ENCODE measurements at places on chromosomes 7 and 10.

- DNase-seq, result no peak
Observed at GRCh38 chr10:10270126-10271050, 747.3 kb upstream of the CELF2 start.

DNA sequence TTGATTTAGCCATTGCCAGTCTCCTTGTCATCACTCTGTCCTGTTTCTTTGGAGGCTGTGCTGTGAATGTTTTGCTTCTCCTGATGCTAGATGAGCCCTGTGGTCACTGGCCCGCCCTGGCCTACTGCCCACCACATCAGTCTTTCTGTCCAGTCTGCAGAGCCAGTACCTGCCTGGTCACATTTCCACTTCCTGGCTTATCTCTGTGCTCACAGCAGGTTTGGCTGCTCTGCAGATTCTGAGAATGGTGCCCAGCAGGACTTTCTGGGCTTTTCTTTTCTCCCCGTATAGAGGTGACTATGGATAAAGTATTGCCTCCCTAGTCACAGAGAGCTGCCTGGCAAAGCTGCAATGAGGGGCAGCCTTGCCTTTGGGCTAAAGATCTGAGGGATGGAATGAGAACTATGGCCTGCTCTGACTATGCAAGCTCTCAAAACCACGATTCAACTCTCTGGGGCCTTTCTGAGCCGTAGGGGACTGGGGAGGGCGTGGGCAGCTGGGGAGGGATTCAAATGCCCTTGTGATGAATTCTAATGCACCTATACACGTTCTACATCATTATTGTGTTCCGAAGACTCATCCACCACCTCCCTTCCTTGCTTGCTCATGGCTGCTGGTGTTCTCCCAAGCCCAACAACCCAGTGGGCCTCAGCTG is 410.4 kb upstream of the NPVF start:
- no peak for DNase-seq

DNA sequence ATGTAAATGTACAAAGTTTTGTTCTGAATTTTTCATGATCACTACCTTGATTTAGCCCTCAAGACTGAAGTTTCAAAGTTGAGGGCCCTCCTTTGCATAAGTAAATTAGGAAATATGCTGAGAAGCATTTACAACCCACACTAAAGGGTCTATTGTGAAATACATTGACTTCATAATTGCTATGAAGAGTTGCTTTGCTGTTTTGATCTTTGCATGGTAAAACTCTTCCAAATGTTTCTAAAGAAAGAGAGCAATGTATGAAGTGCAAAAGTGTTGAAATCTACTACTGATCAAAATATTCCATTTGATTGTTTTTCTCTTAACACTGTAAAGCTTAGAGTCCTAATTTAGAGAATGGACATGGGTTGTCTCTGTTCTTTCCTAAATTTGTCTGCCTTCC is 77.2 kb downstream of the C7orf25 start:
- no peak for DNase-seq

GRCh38 chr7:41491883-41492471 is 210.9 kb downstream of the INHBA start:
- no peak for DNase-seq

DNA sequence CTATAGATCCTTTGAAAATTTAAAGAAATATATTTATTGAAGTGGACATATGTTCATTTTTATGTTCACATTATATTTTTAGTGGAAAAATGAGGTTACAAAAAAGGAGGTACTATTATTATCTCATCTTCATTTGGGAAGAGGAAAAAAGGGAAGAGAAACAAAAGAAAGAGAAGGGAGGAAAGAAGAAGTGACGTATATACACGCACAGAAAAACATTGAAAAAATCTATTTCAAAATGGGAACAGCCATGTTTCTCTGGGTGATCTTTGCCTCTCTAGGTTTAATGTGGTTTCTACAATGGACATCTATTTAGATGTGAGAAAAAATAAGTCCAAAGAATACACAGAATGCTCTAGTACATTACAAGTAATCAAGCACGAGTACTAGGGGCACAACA is 14.8 kb downstream of the ANK3 start:
- no peak for DNase-seq

GRCh38 chr10:93495654-93496321 is 624 bp upstream of the CEP55 start:
- peak; percentile 15 for DNase-seq

DNA sequence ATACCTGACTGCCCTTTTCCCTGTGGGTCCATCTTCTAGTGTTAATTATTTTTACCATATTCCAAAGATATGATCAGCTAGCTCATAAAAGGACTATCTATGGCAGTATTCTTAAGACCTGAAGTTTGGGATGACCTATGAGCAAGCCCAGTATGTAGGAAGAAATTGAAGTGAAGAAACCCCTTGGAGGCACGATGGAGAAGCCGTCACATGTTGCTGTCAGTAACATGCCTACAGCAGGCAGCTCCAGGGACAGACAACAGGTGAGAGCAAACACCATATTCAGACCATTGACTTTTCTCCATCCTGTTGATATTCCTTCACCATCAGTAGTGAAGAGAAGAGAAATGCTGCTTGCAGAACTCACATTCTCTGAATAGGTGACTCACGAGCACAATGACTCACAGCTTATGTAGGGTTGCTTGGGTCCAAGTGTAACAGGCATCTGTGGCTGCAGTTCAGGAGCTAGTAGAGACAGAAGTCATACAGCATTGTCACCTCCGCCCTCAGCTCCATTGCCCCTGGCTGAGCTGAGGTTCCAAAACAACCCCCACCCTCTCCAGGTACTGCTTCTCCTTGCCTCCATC is 8.4 kb upstream of the LYZL2 start:
- no peak for DNase-seq

DNA sequence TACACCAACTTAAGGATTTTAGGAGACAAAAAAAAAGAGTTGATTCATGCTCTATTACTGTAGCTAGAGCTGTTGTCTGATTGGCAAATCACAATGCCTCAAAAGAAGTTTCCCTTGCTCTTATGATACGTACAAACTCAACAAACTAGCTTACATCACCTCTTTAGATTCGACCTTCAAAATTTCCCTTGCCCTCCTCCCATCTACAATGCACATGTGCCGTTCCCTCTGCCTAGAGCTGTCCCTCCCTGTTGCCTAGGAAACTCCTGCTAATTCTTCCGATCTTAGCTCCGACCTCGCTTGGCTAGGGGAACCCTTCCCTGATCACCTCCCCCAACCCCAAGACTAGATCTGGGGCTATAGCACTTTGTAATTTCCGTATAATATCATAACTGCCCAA is 55.4 kb downstream of the MAP3K8 start:
- no peak for DNase-seq

DNA sequence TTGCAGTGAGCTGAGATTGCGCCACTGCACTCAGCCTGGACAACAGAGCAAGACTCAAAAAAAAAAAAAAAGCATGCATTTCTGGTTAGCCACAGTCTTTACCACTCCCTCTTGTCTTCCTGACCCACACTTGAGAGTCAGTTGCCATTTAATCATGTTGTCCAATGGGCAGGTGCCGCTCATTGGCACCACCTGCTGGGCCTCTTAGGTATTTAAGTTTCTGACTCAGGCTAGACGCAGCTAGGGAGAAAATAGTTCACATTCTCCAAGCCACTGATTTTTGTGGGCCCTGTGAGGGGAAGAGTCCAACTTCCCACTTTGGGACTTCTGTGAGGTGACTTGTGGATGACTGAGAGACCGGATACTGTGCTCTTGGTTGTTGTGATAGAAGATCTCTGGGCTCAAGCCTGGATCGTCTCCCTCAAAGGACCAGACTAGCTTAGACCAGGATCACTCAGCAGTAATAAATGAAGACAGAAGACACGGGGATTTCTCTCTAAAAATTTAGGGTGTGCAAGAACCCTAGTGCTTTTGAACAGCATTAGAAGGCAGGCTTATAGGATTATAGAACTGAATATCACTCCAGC is 26.8 kb upstream of the SORCS3 start:
- DNase-seq, result peak; percentile 45

DNA sequence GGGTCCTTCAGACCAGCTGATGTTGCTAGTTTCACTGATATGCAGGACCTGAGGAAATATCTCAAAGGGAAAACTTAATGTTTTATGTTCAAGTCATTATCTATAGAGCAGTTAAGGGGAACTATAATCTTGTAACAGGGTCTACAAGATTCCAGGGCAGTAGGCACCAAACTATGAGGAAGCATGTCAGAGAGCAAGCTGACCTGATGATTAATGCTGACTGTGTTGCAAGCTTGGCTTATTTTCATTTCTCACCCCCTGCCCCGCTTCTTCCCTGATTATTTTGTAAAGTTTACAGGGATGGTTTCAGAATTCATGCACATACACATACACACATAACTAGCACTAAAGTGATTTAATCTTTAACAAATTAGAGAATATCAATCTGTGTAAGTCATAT is 84.3 kb upstream of the CACNA2D1 start:
- DNase-seq, result no peak

GRCh38 chr7:91551377-91552175 is 287.3 kb downstream of the FZD1 start:
- no peak for DNase-seq

GRCh38 chr10:10699427-10699826 is 318.2 kb upstream of the CELF2 start:
- DNase-seq, result no peak

- peak; percentile 67 for DNase-seq
Observed at GRCh38 chr7:38905056-38905759, 3.8 kb downstream of the VPS41 start.

DNA sequence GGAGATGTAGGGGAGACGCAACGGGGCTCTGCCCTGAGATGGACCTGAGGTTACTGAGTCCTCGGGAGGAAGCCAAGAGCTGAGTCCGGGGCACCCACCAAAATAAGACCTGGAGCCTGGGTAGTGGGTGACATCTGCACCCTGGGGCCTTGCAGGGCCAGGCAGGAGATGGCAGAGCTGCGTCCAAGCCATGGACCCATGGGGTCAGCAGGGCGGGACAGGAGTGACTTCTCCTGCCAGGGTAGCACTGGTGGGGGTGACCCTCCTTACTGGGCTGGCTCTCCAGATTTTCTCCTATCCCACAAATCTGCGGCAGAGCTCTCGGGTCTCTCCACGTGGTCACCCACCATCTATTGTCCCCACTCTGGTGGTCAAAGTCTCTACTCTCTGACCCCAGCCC is 2.1 kb downstream of the GHRHR start:
- no peak for DNase-seq

DNA sequence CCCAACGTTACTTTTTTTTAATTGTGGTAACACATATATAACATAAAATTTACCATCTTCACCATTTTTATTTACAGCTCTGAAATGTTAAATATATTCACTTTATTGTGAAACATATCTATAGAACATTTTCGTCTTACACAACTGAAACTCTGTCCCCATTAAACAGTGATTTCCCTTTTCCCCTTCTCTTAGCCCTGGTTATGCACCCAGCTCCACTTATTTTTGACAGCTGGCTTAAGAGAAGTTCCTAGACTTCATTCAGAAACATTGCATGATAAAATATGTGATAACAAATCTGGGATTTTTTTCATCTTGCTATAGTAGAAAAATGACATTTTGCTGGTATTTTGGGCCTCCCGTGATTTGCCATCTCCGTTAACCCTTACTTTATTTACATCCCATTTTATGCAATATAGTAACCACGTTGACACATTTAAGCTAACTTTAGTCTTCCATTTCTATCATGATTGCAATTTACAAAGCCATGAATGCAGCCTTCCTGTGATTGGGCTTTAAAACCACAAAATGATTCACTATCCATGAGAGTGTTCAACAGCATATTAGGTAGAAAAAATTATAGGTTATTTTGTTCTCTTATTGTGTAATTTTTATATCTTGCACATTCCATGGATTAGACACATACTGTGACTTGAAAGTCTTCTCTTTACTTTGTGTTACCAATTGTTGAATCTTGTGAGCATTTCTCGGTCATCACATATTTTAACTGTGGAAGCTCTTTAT is 139.6 kb downstream of the SND1 start:
- DNase-seq, result no peak

DNA sequence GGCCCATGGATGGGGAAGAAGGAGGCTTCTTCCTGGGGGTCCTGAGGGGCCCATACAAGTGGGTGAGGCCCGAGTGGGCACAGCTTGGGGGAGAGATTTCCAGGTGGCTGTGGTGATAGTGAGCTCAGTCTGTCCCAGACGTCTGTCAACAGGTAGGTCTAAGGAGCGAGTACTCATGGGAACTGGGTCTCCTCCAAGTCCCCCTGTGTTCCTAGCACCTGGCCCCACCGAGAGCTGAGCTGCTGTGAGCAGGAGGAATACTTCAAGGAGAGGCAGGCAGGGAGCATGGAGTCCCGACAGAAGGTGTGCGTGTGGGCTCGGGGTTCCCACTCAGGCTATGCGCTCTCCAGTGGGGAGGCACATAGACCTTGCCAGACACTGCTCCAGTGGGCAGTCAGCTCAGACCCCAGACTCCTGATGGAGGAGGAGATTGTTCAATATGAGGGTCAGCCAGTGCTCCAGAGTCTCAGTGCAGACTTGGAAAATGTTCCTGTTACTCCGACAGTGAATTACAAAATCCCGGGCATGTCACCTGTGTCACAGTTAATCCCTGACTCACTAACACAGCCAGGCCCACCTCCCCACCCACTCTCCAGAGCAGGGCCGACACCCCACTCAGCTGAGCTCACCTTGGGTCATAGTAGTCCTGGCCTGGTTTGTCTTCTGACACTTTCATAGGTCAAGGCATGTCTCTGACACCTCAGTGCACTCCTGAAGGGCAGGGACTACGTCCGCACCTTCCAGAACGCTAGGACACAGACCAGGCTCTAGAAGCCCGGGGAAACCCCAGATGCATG is 28.2 kb upstream of the C10orf53 start:
- DNase-seq, result no peak

DNA sequence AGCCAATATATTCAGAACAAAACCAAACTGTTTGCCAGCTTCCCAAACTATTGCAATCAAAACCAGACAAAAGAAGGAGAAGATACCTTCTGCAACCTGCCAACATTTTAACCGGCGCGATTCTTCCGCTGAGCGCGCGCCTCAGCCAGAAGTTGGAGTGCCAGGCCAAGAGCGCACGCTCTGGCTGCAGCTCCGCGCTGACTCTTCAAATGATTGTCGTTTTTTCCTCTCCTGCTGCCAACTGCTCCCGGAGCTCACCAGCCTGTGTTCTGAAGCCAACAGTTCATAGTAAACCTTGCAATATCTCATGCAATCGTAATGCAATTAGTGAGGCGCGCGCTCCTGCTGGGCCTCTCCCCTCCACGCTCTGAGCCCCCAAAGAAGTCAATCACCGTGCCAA is 259.7 kb upstream of the MGMT start:
- no peak for DNase-seq

- DNase-seq, result no peak
Observed at GRCh38 chr10:88196291-88196690, 332.9 kb downstream of the PTEN start.

GRCh38 chr10:111231779-111232178 is 154.9 kb downstream of the ADRA2A start:
- no peak for DNase-seq

DNA sequence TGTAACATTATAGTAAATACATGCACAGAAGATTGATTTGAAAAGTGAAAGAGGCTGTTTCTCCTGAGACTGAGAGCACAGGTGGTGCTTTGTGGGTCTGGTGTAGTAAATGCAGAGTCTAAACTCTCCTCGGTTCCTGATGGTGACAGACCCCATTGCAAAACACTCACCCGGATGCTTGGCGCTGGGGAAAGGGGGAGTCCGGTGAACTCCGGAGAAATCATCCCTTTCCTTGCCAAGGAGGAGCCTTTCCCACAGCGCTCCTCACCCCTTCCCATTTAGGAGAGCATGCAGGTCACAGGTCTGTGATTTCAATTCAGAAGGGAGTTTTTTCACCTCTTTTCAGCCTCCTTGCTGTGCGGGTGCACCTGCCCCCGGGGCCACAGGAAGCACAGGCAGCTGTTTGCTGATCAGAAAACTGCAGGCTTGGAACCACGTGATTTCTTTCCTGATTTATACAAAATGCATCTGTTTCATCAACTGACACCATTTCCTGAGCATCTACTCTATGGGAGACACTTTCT is 75.6 kb upstream of the LYZL2 start:
- peak; percentile 27 for DNase-seq

All from GM20000 (cell line).